Caco-2 (cell line): ENCODE measurements at places on chromosomes 1 and 21.

GRCh38 chr1:23837908-23838307, 12.7 kb upstream of the HMGCL start:
- DNase-seq: no peak

DNA sequence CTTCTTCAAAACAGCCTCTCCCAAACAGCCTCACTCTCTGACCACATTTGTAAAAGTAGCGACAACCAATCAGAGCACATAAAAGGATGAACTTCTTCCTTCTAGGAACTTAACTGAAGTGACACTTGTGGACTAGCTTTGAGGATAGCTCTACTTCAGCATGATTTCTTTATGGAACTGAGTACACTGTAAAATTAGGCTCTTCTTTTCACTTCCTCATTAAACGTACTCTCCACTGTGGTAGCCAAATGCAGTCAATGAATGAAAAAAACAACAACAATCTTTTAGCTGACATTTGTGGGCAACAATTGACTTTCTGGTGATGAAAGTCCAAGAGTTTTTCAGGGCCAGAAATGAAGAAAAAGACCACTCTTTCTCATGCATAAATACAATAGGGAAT, 9.6 kb downstream of the LRRC53 start:
- DNase-seq: no peak

- no peak for DNase-seq
These were observed 4.0 kb downstream of the CFAP45 start for GRCh38 chr1:159895836-159896545.

- DNase-seq: peak; percentile 22
These were observed 47.8 kb downstream of the SKI start for GRCh38 chr1:2275796-2276536.

DNA sequence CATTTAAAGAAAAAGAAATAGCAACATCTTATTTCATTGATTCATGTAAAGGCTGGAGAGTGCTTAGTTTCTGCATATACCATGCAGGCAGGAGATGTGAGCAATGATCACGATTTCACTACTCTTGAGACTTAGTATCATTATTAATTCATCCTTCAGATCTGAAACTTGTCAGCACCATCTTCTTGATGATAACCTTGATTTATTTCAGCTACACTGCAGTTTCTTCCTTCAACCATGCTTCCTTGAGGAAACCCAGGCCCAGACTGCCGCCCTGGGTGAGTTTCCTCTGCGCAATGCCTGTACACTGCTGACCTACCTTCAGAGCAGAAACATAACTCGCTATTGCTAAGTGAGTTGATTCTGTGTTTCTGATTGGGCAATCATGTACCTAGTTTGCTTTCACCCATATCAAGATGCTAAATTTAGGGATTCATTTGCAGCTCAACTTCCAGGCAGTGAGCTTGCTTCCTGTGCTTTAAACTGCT, 13.5 kb upstream of the BCL10 start:
- no peak for DNase-seq

GRCh38 chr1:97340951-97341350, 579.9 kb downstream of the DPYD start:
- DNase-seq: no peak

- DNase-seq: no peak
These were observed 98.8 kb downstream of the CCDC185 start for GRCh38 chr1:223492044-223492443.

- peak; percentile 89 for DNase-seq
These were observed at the start of gene AHDC1 for GRCh38 chr1:27603681-27604578. Gene AHDC1, minus strand, starts transcription at chr1:27604144. Its CDS starts 52,029 bp downstream, at chr1:27552115.

- no peak for DNase-seq
These were observed 1204.6 kb upstream of the TMPRSS15 start for GRCh38 chr21:19608101-19608621.
